Right lung (tissue), 10 donors: ENCODE measurements at places on chromosomes 5 and 9. TPM values are rescaled to one million over a fixed set of nuclear protein-coding genes. Genes with fewer than 3 reads are reported as not detected.

Gene FAM169A
- 5.7 TPM for polyA plus RNA-seq

Gene ORM1
- polyA plus RNA-seq, result 4.3 TPM

Gene PCDHA4
- 0.33 TPM for polyA plus RNA-seq

DNA sequence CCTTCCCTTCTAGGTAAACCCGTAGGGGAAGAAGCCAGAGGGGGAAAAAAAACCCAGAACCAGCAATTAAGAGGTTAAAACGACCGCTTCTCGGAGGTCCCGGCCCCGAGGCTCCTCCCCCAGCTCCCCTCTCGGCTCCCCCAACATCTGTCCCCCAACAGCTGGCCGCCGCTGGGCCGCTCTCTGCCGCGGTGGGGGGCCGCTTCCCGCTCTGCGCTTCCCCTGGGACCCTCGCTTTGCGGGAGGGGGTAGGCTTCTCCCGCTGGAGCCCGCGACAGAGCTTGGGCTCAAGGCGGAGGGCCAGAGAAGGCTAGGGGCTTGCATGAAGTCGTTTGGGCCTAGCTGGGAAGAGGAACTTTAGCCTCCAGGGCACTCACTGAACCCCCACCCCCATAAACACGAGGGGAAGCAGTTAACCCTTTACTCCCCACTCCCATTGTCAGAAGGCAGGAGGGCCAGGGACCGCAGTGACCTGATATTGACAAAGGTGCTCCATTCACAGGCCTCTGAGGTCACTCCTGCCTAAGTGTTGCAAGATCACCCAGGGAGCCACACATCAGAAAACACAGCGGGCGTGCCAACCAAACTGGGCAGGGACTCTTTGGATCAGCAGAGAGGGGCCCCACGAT is 7.5 kb downstream of the LHX6 start:
- no peak for DNase-seq

DNA sequence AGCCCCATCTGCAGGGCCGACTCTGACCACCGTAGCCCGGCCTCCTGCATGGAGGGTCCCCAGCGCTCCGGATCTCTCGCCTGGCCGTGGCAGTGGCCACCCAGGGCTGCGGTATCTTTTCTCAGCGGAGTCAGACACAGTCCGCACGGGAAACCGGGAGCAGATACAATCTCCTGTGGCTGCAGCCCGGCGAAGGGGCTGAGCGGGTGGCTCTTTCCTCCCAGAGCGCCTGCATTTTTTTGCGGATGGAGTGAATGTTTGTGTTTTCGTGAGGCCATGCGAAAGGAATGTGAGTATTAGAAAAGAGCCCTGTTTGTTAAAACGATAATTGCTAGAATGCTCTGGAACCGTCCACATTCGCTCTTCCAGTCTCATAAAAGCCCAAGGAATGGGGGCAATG is 53.4 kb upstream of the PTCH1 start:
- DNase-seq, result no peak

DNA sequence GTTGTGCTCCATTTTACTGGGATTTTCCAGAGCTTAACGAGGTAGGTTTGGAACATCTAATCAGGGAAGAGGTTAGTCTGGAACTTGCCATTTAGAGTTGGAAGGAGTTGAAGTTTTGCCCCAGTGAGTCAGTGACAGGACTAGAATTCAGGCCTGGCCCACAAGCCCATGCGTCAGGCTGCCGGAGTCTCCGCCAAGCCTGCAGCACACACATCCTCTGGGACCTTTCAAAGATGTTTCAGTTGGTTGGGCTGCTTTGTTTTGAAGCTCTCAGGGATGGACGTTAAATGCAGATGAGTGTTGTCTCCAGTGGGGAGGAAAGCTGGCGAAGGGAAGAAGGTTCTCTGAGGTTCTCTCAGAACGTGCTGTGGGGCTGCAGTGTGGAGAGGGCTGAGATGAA is 147.0 kb downstream of the PSAT1 start:
- DNase-seq, result no peak

GRCh38 chr5:77262697-77263096 is 52.2 kb downstream of the PDE8B start:
- no peak for DNase-seq

GRCh38 chr5:13865312-13865711 is 79.2 kb downstream of the DNAH5 start:
- DNase-seq, result no peak

GRCh38 chr5:14745188-14745563 is 80.7 kb downstream of the OTULIN start:
- DNase-seq, result no peak

DNA sequence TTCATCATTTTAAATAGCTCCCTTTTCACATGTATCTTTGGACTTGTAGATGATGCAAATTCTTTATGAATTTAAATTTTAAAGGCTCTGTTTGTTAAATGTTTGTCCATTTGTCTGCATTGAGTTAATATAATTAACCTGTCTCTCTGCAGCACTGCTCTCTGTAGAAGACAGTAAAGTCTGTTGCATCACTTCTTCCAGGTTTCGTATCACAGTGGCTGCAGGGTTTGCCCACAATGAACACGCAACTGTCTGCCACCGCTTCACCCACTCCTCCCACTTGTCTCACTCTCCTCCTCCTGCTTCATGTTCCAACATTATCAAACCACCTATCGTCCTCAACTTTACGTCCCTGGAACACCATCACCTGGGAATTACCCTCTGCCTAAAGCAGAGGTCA is 231.3 kb upstream of the SLC30A5 start:
- no peak for DNase-seq

- no peak for DNase-seq
Observed at GRCh38 chr9:89849096-89849495, 244.3 kb downstream of the GADD45G start.
